ENCODE measurements at places on chromosomes 5 and 9. TPM values are rescaled to one million over a fixed set of nuclear protein-coding genes. Genes with fewer than 3 reads are reported as not detected.

Gene SOHLH1
- not detected for total RNA-seq

Gene FBP2
- total RNA-seq, result not detected

Gene GARIN3
- total RNA-seq, result 3.6 TPM

DNA sequence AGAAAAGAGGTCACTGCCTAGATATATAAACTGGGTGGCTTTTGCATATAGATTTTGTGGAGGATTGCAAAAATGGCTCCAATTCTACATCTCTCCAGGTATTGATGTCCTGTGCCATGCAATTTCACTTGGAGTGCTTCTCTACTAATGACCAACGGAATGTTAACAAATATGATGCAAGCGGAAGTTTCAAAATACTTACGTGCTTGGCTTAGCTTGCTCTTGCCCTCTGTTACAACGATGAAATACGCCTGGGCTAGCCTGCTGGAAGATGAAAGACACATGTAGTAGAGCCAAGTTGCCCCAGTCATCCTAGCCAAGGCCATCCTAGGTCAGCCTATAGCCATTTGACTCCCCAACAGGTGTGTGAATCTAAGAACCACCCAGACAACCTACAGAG lies 3.6 kb upstream of the POC5 start:
- peaks cover 5% of the 10 kb centered on the region for H3K4me1 ChIP-seq
- H3K36me3 ChIP-seq, result peaks cover 1% of the 10 kb centered on the region
- H3K4me3 ChIP-seq, result no peak overlapping the region
- no peaks in the 10 kb centered on the region for H3K27me3 ChIP-seq

DNA sequence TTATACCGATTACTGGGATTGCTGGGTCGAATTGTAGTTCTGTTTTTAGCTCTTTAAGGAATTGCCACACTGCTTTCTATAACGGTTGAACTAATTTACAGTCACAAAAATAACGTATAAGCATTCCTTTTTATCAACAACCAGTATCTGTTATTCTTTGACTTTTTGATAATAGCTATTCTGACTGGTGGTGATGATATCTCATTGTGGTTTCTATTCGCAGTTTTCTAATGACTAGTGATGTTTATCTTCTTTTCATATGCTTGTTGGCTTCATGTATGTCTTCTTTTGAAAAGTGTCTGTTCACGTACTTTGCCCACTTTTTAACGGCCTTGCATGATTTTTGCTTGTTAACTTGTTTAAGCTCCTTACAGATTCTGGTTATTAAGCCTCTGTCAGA lies 74.4 kb downstream of the FAM174A start:
- no peak overlapping the region for H3K4me3 ChIP-seq
- H3K4me1 ChIP-seq, result no peaks in the 10 kb centered on the region
- no peak overlapping the region for H3K27ac ChIP-seq
- no peaks in the 10 kb centered on the region for H3K36me3 ChIP-seq
- no peak for DNase-seq

DNA sequence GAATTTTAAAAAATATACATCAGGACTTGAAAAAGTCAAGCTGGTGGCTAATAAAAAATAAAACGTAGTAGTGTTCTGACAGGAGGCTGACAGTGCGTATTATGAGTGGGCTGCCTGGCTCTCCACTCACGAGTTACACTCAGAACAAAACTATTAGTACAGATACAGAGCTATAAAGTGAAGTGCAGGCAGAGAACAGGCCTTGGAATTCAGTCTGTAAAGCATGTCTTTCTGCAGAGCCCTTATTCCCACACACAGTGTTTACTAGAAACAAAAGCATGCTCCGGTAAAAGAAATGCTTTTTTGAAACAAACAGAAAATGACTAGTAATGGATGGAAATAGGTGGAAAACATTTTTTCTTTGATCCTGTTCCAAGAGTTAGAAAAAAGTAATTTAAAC lies 334.7 kb downstream of the DIRAS2 start:
- H3K4me3 ChIP-seq, result no peak overlapping the region
- no peaks in the 10 kb centered on the region for H3K4me1 ChIP-seq
- peaks cover 9% of the 10 kb centered on the region for H3K27me3 ChIP-seq
- H3K36me3 ChIP-seq, result no peaks in the 10 kb centered on the region
- no peak overlapping the region for H3K27ac ChIP-seq
- DNase-seq, result no peak

GRCh38 chr9:133998915-133999595 lies 6.9 kb upstream of the VAV2 start:
- H3K36me3 ChIP-seq, result no peaks in the 10 kb centered on the region
- H3K27me3 ChIP-seq, result no peaks in the 10 kb centered on the region
- no peak for DNase-seq
- H3K4me3 ChIP-seq, result no peak overlapping the region

- no peak overlapping the region for H3K27ac ChIP-seq
- no peak overlapping the region for H3K4me3 ChIP-seq
- H3K27me3 ChIP-seq, result peaks cover 4% of the 10 kb centered on the region
- no peak for DNase-seq
These were observed 79.1 kb upstream of the FAM120A start for GRCh38 chr9:93372391-93372790.

GRCh38 chr9:14301006-14301405 lies 12.9 kb downstream of the NFIB start:
- H3K27me3 ChIP-seq, result peaks cover 33% of the 10 kb centered on the region
- no peaks in the 10 kb centered on the region for H3K36me3 ChIP-seq
- H3K4me1 ChIP-seq, result no peaks in the 10 kb centered on the region
- no peak overlapping the region for H3K4me3 ChIP-seq
- H3K27ac ChIP-seq, result no peak overlapping the region

GRCh38 chr5:167576897-167577296 lies 714.5 kb upstream of the WWC1 start:
- no peaks in the 10 kb centered on the region for H3K36me3 ChIP-seq
- H3K4me1 ChIP-seq, result peaks cover 11% of the 10 kb centered on the region
- H3K4me3 ChIP-seq, result no peak overlapping the region
- H3K27me3 ChIP-seq, result peaks cover 34% of the 10 kb centered on the region
- no peak for DNase-seq
- H3K27ac ChIP-seq, result no peak overlapping the region

DNA sequence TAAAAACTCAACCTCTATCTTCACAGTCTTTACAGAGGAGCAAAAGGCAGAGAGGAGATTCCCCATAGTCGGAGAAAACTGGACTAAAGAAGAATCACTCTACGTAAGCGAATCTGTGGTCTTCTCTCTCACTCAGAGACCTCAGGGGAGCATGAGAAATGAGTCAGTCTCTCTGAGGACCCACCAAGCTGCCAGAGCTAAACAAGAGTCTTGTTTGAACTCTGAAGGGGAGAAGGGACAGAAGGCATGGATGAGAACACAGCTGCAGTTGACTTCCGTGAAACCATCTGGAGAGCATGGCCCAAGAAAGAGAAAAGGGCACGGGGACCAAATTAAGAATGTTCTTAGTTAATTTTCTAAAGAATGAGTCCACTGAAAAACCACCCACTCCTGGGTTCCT lies 12.8 kb upstream of the MAN2A1 start:
- no peaks in the 10 kb centered on the region for H3K4me1 ChIP-seq
- DNase-seq, result no peak
- peaks cover 9% of the 10 kb centered on the region for H3K27me3 ChIP-seq
- H3K36me3 ChIP-seq, result no peaks in the 10 kb centered on the region
- H3K27ac ChIP-seq, result no peak overlapping the region
